ENCODE measurements at places on chromosomes 6 and 20. TPM values are rescaled to one million over a fixed set of nuclear protein-coding genes. Genes with fewer than 3 reads are reported as not detected.

The GCM1 gene
- total RNA-seq = not detected

The OTOR gene
- not detected for total RNA-seq

The AKAP12 gene
- 81.1 TPM for total RNA-seq

The FLRT3 gene
- total RNA-seq = 14.4 TPM

The C6orf58 gene
- total RNA-seq = not detected

The CD93 gene
- total RNA-seq = 94.2 TPM

DNA sequence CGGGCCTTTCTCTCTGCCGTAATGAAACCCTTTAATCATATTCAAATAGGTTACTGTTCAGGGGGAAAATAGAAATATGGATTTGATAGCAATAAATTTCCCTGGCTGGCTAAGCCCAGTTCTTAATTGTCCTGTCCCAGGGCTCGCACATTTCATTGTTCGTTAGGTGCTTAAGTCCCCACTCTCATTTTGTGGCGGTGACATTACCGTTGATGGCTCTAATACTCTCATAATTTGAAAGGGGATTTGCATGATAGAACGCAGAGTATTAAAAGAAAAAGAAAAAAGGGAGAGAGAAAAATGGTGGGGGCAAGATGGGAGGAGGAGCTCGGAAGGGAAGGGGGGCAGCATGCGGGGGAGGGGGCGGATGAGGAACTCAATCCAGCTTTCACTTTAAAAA is 79.1 kb upstream of the FOXP4 start:
- no peak for DNase-seq

GRCh38 chr6:50543666-50544065 is 169.7 kb upstream of the TFAP2D start:
- no peak for DNase-seq

GRCh38 chr20:64105846-64106434 is 1.4 kb downstream of the NPBWR2 start:
- DNase-seq = no peak

DNA sequence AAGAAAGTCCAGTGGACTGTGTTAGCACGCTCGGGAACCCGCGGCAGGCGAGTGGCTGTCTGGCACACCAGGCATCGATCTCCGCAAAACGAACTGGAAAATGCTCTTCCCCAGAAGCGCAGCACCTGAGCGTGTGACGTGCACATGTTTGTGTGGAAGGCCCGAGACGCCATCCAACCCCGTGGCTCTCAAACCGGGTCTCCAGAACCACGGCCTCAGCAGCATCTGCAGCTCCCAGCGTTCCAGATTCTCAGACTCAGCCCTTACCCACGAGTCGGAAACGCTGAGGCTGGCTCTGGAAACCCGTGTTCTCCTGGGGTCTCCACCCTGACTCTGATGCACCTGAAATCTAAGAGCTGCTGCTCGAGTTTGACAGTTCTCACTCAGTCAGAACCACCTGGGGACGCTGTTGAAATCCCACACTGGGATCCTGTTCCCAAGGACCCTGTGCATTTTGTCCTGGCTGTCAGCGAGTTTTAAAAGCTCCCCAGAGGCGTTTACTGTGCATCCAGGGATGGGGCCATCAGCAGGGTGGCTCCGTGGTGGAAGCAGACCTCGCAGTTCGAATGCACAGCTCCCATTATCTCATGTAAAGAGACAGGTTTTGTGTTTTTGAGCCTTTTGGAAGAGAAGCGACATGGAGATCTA is 69.0 kb downstream of the DLL1 start:
- peak; percentile 6 for DNase-seq

DNA sequence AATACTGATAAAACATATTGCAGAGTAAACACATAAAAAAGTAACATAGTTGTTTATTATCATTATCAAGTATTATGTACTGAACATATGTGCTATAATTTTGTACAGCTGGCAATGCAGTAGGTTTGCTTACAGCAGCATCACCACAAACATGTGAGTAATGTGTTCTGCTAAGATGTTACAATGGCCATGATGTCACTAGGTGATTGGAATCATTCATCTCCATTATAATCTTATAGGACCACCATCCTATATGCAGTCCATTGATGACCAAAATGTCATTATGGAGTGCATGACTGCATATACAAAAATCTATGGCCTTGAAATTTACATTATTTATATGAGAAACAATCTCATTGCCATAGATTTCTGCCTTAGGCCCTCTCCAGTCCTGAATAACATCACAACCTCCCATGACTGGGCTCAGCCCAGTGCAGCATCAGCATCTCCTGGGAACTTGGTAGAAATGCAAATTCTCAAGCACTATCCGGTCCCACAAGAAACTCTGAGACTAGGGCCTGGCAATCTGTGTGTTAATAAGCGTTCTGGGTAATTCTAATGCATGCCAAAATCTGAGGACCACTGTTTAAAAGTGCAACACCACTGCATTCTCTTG is 352.0 kb upstream of the MARCKS start:
- DNase-seq = no peak

- no peak for DNase-seq
Measured at GRCh38 chr6:160071805-160072690, 49.6 kb upstream of the SLC22A1 start.

All from uterus (tissue), 4 donors.